ENCODE measurements at places on chromosomes 3 and 15.

- no peak for DNase-seq
These were observed 10.2 kb downstream of the ALDH1L1 start for GRCh38 chr3:126170073-126170777.

- DNase-seq, result no peak
These were observed 16.4 kb upstream of the TNFAIP8L3 start for GRCh38 chr15:51111061-51111460.

DNA sequence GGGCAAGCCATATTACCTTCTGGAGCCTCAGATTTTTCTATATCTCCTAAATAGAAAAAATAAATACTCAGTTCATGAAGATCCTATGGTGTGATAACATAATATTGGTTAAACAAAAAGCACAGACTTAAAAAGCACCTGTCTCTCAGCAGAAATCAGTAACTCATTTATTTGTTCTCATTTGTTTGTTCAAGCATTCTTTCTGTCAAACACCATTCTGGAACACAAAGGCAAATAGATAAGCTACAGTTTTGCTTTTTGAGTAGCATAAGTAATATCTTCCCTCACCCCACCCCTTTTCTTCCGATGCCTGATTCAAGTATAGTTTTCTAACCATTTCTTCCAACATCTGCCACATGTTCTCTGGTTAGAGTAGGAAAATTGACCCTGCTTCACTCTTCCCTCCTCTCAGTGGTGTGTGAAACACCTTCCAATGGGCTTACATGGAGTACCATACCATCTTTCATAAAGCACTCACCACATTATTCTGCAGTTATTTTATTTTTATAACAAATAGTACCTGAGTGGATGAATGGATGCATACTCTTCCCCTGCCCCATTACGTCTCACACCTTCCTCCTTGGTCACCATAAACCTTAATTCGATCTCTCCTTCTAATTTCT, 8.4 kb upstream of the IL1RAP start:
- no peak for DNase-seq

DNA sequence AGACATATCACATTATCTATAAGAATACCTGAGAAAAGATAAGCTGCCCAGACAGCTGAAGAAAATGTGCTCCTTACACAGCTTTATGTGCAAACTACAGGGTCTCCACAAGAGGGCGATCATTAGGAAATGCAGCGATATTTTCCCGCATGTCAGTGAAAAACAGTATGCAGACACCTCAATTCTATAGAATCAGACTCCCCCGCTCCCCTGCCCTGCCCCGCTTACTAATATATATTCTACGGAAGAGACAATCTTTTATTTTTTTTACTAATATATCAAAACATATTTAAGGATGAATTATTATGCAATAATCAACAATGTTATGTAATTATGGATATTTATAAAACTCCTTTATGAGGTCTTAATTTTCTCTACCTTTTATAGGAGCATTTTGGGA, 681.3 kb downstream of the ROBO1 start:
- DNase-seq, result peak; percentile 20

GRCh38 chr3:61226166-61226686, 25.0 kb downstream of the FHIT start:
- DNase-seq, result no peak

DNA sequence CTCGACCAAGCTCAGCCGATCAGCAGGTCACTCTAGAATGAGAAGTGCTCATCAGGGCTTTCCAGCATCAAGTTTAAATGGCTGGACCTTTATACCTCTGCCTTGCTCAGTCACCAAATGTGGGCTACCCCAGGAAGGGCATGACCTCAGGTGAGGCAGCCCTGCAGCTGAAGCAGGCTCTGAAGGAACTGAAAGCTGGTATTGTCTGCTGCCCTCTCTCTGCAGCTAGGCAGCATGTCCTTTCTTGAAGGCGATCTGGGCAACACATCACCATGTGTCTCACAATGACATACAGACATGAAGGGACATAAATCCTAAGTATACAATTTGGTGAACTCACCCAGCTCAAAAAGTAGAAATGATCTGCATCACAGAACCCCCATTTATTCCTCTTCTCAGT, 38.7 kb upstream of the ARID3B start:
- DNase-seq, result no peak

DNA sequence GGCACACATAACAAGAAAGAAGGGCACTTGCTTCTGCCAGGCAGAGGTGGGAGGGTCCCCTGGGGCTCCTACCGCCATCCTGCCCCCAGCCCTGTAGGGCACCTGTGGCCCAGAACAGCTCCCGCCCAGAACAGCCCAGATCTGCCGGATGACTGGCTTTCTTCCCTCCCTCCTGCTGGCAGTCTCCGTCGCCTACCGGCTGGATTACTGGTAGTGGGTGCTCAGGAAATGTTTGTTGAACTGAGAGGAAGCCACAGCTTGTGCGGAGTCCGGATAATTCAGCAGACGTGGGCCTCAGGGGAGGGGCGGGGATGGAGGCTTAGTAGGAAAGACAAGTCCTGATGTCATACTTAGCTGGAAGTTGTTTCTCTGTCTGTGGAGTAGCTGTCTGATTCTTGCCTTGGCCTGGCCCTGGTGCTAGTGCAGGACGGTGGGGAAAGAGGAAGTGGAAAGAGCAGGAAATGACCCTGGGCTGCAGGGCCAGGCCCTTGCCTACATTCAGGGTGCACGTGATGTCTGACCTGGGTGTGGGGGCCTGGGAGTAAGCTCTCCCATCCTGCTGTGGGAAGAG, 6.7 kb downstream of the CCDC9B start:
- peak; percentile 84 for DNase-seq

GRCh38 chr3:196740481-196741248, 1.0 kb downstream of the PAK2 start:
- DNase-seq, result no peak

DNA sequence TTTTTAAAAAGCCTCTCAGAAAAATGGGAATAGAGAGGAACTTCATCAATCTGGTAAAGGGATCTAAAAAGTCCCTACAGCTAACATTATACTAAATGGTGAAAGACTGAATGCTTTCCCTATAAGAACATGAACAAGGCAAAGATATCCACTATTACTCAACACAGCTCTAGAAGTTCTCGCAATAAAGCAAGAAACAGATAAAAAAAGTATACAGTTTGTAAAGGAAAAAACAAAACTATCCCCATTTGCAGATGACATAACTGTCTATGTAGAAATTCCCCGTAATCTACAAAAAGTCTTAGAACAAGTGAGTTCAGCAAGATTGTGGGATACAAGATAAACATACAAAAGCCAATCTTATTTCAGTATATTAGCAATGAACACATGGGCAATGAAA, 15.4 kb downstream of the EDC3 start:
- no peak for DNase-seq

Data from heart left ventricle (tissue), 16 donors.